ENCODE measurements at places on chromosomes 3 and 15.

DNA sequence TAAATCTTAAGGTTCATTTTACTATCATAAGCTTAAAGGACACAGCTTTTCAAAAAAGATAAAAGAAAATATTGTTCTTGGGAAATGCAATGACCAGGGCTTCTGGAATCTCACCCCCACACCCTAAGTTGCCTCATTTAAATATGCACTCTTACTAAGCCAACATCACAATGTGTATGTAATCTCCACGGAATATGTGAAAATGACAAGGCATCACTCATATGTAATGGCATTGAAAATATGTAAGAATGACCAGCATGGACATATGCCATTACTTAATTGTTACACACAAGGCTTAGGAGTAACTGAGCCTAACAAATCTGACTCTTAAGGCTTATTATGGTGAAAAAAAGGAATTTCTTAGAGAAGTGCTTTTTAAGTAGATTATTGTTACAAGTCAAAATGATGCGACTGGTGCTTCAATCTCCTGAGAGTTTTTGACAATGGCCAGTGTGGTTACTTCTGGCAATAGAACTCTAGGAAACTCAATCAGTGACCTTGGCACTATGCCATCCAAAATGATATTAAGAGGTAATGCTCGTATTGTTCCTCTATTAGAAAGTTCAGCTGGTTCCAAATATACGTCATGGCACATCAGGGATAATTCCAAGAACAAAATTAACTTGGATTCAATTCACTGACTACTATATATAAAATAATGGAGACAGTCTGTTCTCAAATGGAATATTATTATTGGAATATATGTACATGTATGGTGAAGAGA is 290.0 kb upstream of the PLSCR5 start:
- DNase-seq: no peak

DNA sequence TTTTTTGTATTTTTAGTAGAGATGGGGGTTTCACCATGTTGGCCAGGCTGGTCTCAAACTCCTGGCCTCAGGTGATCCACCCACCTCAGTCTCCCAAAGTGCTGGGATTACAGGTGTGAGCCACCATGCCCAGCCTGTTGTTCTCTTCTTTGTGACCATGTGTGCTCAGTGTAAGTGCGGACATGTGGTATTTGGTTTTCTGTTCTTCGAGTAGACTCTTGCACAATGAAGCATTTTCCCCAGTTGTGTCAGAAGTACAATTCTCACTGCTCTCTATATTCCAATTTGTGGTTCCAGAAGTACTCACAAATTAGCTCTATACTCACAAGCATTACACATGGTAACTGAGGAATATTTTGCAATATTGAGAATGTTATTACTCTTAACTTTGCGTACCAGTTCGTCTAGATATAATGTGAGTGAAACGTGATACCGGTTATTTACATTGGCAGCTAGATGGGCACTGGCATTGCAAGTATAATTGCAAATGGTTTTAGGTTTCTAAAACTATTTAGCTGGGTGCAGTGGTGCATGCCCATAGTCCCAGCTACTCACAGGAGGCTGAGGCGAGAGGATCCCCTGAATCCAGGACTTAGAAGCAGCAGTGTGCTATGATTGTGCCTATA is 34.2 kb upstream of the MTMR14 start:
- no peak for DNase-seq

DNA sequence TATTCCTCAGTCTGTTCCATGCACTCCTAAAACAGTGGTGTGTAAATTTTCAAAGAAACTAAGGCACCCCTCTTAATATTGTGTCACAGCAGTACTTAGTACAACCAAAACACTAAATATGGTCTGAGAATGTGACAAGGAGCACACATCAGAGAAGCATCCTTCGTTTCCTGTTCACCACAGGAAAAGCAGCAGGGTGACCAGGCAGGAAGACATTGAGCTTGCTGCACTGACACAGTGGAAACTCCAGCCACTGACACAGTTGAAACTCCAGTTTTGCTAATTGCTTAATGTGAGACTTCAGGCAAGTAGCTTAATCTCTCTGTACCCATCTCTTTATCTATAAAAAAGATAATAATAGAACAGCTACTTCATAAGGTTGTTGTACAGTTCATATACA is 353.0 kb upstream of the RORA start:
- DNase-seq: no peak

DNA sequence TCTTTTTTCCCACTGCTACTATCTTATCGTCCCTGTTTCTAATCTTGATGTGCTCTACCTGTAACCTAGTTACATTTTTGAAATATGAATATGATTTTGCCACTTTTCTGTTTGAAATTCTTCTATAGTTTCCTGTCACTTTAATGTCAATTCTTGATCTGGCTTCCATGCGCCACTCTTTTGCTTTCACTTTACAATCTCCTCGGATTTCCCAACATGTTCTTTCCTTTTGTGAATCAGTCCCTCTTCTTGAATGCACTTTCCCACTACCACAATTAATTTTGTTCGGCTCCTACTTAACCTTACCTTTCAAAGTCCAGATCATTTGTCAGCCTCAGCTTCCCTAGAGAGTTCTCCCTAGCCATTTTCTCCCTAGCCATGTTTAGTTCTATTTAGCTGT is 8.3 kb downstream of the TIMMDC1 start:
- DNase-seq: no peak

DNA sequence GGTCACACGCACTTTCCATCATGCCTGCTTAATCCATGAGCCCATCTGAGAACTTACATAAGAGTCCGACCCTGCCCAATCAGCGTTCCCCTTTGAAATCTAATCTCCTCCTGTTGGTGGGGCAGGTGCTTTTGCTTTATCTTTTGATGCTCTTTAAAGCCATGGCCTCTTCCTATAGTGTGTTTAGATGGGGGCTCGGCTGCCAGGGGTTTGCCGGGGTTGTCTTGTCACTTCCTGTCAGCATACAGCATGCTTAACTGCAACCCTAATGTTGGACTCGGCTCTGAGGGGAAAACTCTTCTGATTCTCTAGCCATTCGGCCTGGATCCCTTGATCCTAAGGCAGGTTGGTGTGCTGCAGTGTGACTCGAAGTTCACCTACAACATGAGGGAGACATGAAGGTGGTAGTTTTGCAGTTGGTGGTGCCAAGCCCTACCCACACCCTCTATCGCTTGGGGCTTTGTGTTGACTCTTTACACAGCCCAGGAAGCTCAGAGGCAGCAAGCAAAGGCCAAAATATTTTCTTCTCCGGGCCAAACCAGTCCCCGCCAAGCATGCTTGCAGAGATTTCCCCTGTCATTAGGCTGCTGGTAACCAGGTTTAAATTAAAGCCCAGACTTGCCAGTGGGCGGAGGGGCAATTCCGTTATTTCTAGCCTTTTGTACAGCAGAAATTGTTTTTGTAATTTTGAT is 218.7 kb downstream of the FEZF2 start:
- no peak for DNase-seq

DNA sequence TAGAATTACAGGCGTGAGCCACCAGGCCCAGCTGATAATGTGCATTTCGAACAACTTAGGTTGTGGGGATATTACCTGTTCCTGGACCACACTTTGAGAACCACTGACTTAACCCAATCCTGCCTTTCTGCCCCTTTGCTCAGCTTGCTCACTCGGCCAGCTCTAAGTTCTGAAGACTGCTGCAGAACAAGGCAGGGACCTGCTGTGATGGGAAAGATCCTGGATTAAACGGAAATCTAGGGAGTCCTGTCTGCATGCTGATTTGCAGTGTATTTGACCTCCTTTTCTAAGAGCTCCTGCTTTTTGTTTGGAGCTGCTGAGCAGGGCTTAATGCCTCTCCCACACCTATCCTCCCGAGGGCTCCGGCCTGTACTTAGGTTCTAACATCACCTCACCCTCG is 2.9 kb downstream of the LTK start:
- DNase-seq: no peak

- peak; percentile 7 for DNase-seq
Measured at GRCh38 chr15:77607894-77608261, 24.8 kb downstream of the LINGO1 start.

Measured in hematopoietic multipotent progenitor cell treated with erythropoietin and hydrocortisone succinate and interleukin-3 and kit ligand, for 8 days (in vitro differentiated cells).